ENCODE measurements at places on chromosomes 1 and 21.

GRCh38 chr1:236495467-236496112, 28.2 kb upstream of the LGALS8 start:
- no peak for DNase-seq

- no peak for DNase-seq
Observed at GRCh38 chr1:183418696-183419095, 516 bp upstream of the NMNAT2 start.

DNA sequence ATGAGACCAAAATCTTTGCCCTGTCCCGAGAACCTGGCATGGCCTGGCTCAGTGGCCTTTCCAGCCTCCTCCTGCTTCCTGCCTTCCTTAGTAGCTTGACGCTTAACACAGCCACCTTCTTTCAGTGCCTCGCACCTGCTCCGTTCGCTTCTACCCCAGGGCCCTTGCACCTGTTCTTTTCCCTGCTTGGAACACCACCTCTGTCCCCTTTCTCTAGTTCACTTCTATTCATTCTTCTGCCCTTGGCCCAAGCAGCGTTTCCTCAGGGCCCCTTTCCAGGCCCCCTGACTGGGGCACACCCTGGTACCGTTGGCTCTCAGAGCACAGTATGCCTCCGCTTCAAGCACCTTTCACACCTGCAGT, 9.0 kb upstream of the HTR6 start:
- DNase-seq, result no peak

GRCh38 chr1:25958465-25958864, 39.4 kb downstream of the PAFAH2 start:
- no peak for DNase-seq

DNA sequence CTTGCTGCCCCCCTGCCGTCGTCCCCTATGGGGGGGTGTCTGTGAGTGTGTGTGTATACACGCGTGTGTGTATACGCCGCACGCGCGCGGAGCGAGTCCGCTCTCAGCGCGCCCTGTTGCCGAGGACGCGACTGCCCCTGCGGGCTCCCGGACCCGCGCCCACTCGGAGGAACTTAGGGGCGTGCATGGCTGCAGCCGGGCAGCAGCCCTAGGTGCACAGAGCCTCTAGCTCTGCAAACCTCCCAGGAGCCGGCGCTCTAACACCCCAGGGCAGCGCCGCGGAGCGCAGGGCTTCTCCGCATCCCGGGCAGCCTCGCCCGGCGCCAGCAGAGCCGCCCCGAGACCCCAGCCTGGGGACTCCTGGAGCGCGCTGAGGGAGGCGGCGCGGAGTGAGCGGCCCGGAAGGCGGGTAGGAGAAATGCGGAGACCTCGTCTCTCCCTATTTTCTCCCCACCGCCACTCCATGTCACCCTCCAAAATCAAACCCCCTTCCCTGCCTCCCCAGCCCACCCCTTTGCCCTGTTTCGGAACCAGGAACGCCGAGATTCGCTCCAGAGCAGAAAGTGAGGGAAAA, 574 bp downstream of the ITPKB start:
- DNase-seq, result no peak

DNA sequence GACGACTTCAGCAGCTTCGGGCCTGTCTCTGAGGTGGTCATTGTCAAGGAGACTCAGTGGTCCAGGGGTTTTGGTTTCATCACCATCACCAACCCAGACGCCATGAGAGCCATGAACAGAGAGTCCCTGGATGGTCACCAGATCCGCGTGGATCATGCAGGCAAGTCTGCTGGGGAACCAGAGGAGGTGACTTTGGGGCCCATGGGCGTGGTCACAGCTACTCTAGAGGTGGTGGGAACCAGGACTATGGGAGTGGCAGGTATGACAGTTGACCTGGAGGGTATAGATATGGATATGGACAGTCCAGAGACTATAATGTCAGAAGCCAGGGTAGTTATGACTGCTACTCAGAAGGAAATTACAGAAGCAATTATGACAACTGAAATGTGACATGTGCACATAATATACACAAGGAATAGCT, 19.3 kb upstream of the METTL13 start:
- DNase-seq, result no peak

DNA sequence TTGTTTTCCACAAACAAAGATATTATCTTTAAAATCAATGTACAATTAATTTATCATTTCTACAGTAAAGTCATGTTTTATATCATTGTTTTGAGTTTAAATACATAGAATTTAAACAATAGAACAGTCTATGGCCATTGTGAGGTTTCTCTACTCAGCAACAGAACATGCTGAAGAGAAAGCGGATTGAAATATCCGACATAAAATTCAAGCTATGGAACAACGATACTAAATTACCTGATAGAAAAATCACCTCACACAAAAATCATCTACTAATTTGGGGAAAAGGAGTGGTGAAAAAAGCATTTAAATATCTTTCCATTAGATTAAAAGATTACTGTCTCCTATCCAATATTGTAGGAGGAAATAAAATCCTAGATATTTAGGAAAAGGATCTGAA, 12.6 kb downstream of the CDKN2C start:
- no peak for DNase-seq

GRCh38 chr1:197141575-197141974, 4.9 kb downstream of the ASPM start:
- no peak for DNase-seq

DNA sequence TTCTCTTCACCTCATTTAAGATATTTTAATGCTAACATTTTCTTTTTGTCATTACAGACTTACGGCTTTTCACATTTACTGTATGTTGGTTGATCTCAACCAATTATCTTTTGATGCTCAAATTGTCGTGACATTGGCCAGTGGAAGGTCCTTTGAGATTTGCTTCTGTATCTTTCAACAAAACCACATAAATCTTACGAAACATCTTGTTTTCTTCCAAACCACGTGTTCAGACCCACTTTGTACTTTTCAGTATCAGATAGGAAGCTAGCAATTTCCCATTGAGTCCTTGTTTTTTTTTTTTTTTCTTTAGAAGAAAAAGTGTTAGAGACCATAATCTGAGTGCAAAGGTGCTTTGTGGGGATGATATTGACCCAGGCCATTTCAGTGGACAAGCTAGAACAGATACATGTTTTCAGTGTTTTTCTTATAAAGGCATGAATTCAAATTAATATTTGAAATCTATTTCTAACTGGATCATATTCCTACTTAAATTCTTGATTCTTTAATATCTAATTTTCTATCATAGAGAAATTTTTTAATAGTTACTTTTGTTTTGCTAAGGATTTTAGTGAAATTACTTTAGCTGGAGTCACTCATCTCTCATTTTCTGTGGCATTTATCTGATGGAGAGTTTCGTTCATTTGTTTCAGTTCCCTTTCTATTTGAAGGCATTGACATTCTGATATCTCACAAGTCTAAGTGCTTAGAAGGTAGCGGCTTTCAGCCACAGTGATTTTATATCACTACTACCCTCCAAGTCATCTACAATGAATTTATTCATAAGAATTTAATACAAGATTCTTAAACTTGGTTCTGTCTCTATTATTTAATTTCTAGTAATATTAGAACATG, 26.7 kb downstream of the ATG4C start:
- no peak for DNase-seq

DNA sequence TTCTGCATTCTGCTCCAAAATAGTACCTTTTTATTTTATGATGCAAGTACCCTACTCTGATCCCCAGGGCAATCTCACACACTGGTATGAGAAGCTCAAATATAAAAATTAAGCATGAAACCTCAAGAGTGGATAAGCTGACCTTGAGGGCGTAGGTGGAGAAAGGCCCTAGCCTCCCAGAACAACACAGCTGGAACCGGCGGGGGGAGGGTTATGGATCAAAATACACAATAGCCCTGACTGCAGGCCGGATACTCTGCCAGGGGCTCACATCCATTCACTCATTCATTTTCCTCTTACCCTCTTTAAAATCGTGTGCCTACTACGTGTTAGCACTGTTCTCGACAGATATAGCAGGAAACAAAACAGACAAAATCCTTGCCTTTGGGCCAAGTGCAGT, 32.8 kb upstream of the ECE1 start:
- no peak for DNase-seq

GRCh38 chr1:10724052-10724494, 72.4 kb downstream of the CASZ1 start:
- DNase-seq, result no peak

DNA sequence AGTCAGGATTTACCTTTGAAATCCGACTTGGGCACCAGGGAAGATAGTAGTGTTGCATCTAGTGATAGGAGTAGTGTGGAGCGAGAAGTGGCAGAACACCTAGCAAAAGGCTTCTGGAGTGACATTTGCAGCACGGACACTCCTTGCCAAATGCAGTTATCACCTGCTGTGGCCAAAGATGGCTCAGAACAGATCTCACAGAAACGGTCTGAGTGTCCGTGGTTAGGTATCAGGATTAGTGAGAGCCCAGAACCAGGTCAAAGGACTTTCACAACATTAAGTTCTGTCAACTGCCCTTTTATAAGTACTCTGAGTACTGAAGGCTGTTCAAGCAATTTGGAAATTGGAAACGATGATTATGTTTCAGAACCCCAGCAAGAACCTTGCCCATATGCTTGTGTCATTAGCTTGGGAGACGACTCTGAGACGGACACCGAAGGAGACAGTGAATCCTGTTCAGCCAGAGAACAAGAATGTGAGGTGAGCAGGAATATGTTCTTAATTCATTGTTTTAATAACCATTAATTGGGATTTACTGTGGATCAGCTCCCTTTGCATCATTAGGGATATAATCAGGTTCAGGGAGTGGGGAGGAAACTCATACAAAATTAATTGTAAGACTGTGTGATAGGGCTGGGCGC, 28.3 kb downstream of the BACH1 start:
- no peak for DNase-seq

- no peak for DNase-seq
Observed at GRCh38 chr1:225941187-225941941, at the start of gene LEFTY2. TSS of gene LEFTY2 (minus strand) at chr1:225941220. CDS start at chr1:225941140, 80 bp downstream.

- no peak for DNase-seq
Observed at GRCh38 chr1:29584776-29585175, 348.5 kb downstream of the PTPRU start.

DNA sequence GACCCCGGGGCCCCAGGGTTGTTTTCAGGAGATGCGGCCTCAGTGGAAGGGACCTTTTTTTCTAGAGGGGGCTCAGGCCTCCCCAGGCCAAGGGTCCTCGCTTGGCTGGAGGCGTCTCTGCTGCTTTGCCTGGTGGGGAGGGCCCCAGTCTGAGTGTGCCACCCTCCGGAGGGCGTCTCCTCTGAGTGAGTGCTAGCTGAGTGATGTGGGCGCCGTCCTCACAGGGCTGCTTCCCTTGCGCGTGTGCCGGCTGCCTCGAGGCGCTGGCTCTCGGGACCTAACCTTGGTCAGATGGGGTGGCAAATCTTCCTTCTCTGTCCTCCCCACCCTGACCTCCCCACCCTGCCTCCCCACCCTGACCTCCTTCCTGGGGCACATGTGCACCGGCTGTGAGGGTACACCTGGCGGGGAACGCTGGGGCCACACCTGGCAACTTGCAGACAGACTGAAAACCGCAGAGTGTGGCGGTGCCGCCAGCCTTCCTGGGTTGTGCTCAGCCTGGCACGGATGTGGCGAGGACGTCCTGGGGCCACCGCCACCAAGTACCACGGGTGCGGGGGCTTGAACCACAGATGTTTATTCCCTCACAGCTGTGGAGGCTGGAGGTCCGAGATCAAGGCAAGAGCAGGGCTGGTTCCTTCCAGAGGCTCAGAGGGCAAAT, 93.0 kb upstream of the TTC34 start:
- peak; percentile 4 for DNase-seq

GRCh38 chr1:1318131-1318652, 6.3 kb downstream of the INTS11 start:
- no peak for DNase-seq
